ENCODE measurements at places on chromosomes 4 and X.

- DNase-seq: peak; percentile 23
These were observed 25.9 kb downstream of the CFAP299 start for GRCh38 chr4:80361329-80361900.

DNA sequence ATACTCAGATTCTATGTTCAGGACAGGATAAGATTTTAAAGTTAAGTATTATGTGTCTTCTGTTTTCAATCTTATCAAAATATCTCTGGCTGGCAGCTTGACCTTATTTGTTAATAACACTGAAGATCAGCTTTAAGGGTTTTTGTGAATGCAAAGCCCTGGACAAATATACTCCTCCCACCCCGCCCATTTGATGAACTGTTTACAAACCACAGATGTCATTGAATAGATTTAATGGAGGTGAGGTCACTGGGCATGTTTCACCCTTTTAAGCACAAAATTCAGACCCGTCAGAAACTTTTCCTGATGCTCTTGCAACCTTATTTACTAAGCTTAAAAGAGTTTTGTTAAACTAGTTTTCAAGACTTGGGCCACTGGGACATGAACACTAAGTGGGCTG, 10.1 kb upstream of the CXCL8 start:
- no peak for DNase-seq

- DNase-seq: no peak
These were observed 124.1 kb upstream of the TBL1X start for GRCh38 chrX:9340598-9341290.

- DNase-seq: no peak
These were observed 317.1 kb downstream of the DCTD start for GRCh38 chr4:182600093-182600492.

- no peak for DNase-seq
These were observed 82.7 kb upstream of the TEX13C start for GRCh38 chrX:125236955-125237354.

DNA sequence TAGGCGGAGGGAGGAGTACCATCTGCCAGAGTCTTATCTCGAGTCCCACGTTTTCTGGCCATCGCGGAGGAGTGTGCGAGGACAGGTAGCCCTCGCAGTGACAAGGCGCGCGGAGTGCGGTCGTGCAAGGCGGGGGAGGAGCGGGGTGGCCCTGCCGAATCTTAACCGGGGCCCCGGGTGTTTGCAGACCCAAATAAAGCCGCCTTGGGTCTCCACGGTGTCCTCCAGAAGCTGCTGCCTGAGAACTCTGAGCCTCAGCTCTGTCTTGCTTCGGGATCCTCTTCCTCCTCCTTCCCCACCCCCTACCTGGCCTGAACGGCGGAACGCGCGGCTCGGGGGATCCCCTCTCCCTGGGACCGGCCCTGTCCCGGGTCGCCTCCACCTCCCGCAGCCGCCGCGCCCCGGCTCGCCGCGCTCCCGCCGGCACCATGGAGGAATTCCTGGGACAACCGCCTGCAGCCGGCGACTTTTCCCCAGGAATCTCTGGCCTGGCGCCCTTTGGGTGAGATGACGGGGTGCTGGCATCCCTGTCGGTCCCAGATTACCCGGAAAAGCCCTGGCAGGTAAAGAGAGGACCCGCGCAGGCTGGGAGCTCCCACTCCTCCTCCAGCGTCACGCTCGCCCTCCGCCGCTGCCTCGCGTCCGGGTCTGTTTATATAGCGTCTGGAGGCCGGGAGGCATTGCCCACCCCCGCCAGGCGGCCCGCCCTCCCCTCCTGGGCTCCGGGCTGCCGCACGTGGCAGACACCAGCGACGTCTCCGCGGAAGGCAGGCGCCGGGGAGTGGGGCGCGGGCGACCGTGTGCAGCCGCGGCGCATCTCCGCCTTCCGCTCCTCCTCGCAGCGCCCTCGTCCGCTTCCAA, at the start of gene GALNTL6:
TSS of gene GALNTL6 (plus strand) at position 740 of the 861 bp plus-strand sequence.
- peak; percentile 19 for DNase-seq

GRCh38 chr4:145527773-145528172, 46.1 kb downstream of the SMAD1 start:
- no peak for DNase-seq

DNA sequence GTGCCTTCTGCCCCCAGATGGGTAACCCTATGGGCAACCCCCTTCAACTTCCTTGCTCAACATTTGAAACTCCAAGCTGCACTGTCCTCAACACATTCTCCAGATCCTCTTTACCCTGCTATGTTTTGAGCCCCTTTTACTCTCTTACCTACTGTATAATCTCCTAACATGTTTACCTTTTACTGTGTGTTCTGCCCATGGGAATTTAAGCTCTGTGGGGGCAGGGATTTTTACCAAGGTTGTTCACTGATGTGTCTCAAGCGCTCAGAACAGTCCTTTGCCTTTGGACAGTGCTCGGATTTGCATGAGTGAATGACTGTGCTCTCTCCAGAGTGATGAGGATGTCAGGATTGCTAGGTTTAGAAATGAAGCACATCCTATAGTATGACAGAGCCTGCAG, 53.2 kb downstream of the SORBS2 start:
- no peak for DNase-seq

GRCh38 chr4:3365326-3365725, 72.5 kb downstream of the RGS12 start:
- DNase-seq: no peak

DNA sequence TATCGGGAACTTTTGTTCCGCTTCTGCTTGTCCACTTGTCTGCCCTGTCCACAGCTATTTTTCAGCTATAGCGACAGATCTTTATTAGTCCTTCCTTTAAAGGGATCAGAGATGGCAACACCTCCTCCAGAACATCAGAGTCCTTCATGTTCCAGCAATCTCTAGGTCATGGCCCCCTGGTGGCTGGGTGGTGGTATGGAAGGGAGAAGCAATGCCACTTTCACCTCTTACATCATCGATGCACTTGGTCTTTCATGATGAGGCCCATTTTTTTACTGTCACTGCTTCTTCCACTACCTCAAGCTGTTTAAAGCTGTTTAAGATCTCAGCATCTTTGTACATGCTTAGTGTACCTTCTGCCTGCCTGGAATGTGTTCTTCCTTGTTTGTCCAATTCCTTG, 106.7 kb downstream of the ARHGAP6 start:
- DNase-seq: no peak

GRCh38 chrX:7117587-7117986, 29.9 kb upstream of the STS start:
- no peak for DNase-seq

DNA sequence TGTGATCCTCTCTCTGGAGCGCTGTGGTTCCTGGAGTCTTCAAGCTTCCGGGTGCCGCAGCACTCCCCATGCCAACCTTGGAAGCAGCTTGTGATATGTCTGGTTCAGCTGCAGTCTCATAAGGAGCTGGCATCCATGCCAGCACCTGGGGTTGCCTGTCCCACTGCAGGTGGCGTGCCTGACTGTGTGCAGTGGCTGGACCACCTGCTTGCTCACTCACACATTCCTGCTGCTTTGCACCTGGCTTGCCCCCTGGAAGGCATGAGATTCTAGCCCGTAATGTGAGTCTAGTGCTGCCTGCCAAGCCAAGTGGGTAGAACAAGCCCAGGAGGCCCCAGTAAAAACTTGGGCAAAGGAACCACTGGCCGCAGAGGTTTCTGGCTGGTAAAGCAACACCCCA, 687.2 kb upstream of the AADAT start:
- DNase-seq: no peak

GRCh38 chrX:68671221-68671620, 23.8 kb downstream of the STARD8 start:
- DNase-seq: no peak

GRCh38 chrX:153571534-153571908, 27.4 kb downstream of the CCNQ start:
- no peak for DNase-seq

- no peak for DNase-seq
These were observed 16.0 kb downstream of the SULT1E1 start for GRCh38 chr4:69843932-69844331.

GRCh38 chr4:182549356-182549755, 306.2 kb downstream of the TENM3 start:
- no peak for DNase-seq

DNA sequence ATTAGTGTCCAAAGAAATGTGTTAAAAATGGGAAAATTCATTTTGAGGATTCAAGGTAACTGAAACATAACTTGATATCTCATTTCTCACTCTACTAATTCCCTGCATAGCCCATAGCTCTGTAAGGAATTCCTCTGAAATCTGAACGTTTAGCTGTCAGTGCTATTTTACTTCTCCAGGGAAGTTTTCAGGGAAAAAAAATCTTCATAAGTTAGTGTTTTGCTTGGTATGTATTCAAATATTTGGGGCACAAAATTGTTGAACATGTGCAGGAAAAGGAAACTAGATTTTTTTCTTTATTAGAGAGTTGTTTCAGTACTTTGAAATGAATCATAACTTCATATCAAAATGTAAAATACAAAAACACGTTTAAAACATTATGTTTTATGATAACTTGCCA, 891.4 kb downstream of the CENPC start:
- DNase-seq: no peak

GRCh38 chr4:26912810-26913209, 52.2 kb downstream of the STIM2 start:
- DNase-seq: no peak

- no peak for DNase-seq
These were observed 35.2 kb upstream of the SLC2A9 start for GRCh38 chr4:10056334-10057022.

DNA sequence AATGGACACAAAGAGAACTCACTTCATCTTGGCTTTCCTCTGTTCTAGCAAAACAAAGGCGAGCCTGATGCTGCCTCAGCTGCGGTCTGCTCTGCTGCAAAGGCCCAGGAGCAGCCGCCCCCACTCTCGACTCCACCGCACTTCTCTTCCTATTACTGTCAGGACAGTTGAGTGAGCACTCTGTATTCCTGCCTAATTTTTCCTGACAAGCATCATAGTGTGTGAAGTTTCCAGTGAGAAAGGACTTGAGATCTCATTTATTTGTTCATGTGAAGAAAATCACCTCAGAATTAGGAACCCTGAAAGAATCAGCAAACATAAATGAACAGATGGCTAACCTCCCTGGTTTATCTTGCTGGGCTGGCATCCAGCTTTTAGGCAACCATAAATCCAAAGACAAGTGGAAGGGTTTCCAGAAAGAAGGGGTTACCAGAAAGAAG, 15.6 kb downstream of the SCARB2 start:
- DNase-seq: no peak

DNA sequence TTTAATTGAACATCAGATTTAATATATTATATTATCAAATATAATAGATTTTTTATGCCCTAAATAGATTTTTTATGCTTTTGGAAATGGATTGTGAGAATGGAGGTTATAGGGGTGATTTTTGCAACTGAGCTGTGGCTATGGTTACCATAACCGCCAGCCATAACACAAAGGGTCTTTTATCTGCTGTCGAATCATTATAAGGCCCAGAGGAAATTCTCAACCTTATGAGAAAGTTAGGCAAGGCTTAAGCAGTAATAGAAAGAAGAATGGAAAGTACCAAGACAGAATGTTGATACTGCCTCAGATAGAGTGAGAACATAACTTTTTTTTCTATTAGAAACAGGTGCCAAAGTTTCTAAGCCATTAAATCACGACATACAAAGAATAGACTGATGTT, 26.3 kb upstream of the CXCL6 start:
- DNase-seq: no peak

- DNase-seq: no peak
These were observed 65.4 kb upstream of the ENPP6 start for GRCh38 chr4:184282895-184283654.

GRCh38 chr4:1836650-1837049, 19.3 kb downstream of the LETM1 start:
- DNase-seq: no peak

DNA sequence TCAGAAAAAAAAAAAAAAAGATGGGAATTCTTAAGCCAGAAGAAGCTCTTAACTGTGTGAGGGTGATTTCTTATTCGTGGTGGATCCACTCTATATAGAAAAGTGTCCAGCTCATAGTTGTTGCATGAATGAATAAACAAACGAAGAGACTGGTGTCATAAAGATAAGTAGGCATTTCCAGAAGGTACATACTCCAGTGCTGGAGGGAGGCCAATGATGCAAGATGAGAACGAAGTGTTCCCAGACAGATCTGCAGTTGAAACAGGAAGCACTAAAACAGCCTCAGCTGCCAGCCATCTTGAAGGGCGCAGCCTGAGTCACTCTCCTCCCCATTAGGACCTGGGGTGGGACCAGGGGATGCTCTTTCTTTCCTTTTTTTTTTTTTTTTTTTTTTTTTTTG, 47.4 kb upstream of the HOPX start:
- peak; percentile 4 for DNase-seq

- DNase-seq: no peak
These were observed 199.9 kb upstream of the ATP6AP2 start for GRCh38 chrX:40380655-40381488.

DNA sequence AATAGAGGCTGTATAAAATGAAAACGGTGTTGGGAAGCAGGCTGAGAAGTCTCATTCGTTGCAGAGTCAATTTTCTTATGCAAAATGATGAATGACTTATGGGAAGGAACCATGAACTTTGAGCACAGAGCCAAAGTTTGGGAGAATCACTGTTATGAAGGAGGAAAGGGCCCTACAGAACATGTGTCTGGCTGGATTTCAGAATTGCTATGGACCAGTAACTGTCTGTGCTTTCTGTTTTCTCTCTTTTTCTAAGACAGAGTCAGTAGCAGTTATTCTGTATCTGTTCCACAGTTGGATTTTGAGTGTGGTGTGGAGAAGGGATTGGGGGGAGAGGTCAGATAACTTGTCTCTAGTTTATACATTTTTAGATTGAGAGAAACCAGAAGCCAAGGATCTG, 265.0 kb upstream of the HS3ST1 start:
- DNase-seq: no peak

DNA sequence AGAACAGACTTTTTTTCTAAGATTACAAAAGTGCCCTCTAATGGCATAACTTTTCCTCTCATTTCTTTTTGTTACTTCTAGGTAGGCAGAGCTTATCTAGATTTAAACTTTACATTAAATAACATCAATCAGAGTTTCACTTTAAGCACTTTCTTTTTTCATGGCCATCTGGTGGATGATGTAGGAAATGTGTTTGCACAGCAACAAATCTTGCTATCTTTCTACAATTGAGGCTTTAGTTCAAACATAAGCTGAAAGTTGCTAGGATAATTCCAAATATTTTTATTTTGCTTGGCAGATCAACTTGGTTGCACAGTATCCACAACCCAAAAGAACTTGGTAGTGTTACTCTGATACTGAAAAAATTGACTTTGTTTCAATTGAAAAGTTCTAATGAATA, 22.0 kb downstream of the NDNF start:
- DNase-seq: no peak

GRCh38 chr4:158169931-158170690, 2.7 kb downstream of the GASK1B start:
- no peak for DNase-seq

DNA sequence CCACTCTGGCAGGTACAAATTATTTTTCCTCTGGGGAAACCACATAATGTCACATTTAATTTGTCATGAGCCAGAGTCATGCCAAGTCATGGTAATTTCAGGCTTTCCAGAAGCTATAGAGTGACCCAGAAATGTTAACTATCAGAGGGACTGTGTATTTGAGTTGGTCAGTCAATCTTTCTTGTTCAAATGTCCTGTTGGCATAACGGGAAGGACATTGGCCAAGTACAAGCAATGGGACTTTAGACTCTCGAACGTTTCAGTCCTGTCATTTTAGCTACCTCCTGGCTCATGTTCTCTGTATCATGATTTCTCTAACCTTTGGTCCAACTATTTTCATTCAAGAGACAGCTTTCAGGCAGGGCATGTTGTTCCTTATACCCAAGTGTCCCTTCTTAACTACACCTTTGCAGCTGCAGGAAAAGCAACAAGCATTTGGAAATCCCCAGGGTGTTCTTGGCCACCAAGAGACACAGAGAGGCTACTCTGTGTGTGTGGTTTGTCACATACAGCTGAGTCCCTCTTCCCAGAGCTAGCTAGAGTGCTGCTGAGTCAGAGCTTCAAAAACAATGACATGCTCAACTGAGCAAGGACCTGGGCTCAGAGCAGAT, 142.6 kb downstream of the EGF start:
- DNase-seq: no peak

Data from HS-5 (cell line).